ENCODE measurements at places on chromosomes 16 and 17.

- DNase-seq = peak; percentile 19
These were observed 27.0 kb downstream of the CDIP1 start for GRCh38 chr16:4511441-4512082.

DNA sequence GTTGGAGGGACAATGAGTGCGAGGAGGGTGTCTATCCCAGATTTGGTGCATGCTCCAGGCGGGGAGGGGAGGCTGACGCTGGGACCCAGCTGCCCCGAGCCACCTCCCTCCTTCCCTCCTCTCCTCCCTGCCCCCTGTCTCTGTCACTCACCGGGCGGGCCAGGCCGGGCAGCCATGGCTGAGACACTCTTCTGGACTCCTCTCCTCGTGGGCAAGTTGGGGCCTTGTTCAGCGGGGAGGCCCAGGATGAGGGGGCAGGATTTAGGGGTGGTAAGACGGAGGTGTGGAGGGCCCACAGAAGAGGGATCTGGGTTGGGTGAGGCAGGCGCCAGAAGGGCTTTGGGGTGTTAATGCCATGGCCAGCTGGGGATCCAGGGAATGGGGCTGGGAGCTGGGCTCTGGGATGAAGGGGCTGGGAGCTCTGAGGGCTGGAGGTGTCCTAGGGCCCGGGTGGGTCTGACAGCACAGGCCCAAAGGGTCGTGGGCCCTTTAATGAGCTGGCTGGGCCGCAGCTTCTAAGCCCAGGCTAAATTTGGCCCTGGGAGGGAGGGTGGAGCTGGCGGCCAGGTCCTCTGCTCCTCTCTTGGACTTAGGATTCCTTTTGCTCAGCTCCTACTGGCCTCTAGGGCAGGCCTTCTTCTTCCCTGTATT, at the start of gene SGCA:
Gene SGCA (plus strand): TSS at position 139 of the 651 bp plus-strand sequence. CDS start 36 bp downstream, at position 175.
- no peak for DNase-seq

DNA sequence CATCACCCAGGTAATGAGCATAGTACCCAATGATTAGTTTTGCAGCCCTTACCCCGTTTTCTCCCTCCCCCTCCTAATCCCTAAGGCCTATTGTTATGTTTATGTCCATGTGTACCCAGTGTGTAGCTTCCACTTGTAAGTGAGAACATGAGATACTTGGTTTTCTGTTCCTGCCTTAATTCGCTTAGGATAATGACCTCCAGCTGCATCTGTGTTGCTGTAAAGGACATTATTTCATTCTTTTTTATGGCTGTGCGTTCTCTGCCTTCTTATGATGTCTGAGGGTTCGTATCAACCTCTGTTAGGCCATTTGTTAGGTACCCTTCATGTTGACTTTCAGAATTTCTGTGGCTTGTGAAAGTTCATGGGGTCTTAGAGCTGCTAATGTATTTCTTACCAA, 31.0 kb downstream of the CTCF start:
- no peak for DNase-seq

DNA sequence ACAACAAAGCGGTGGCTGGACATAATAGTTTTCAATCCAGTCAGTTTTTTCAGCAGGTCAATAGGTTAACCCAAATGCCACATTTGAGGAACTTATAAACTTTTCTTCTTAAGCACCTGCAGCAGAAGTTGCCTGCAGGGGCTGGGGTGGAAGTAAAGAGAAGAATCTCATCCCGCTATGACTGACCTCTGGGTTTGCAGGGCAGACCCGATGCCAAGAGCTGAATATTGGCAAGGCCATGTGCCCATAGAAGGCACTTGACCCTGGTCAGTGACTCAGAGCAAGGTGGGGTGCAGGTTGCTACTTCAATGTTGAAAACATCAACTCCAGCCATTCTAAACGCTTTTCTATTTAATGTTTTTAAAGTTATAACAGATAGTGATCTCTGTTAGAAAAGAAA, 17.9 kb upstream of the SMPD3 start:
- no peak for DNase-seq

GRCh38 chr16:22092143-22092933, at the start of gene VWA3A:
Gene VWA3A, plus strand, starts transcription at chr16:22092541. Its CDS starts 97 bp downstream, at chr16:22092638.
- DNase-seq = no peak

- no peak for DNase-seq
These were observed 120.6 kb downstream of the NPIPB5 start for GRCh38 chr16:22631264-22631663.

DNA sequence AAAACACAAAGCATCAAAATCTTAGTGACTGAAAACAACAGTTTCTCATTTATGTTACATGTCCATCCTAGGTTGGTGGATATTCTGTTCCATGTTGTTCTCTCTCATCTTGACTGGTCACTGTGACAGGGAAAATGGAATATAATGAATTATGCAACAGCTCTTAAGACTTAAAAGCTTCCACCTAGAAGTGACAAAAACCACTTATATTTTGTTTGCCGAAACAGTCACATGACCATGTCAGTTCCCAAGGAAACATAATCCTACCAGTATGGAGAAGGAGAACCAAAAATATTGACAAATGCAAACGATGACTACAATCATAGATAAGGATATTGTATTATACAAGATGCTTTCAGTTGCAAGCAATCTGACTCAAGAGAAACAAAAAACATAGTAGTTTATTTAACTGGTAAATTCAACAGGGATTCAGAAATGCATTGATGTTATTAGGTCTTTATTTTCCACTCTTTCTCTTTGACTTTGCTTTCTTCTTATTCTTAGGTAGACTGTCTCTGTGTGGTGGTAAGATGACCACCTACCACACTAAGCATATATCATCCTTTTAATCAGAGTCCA, 103.8 kb downstream of the SSH2 start:
- DNase-seq = no peak

DNA sequence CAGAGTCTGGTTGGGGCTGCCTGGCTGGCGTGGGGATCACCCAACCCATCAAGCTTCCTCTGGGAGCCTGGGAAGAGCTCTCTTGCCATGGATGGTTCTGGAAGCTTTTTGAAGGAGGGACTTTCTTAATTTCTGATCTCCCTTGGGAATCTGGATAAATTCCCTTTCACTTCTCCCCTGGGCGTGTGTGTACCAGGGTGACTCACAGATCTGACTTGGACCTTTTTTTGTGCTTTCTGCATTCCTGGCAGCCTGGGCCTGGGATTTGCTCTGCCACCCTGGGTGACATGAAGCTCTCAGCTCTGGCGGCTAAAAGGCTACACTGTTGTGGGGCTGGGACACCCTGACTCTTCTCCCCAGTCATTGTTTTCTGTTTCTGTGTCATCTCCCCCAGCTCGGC, 70.1 kb downstream of the ABCC1 start:
- DNase-seq = peak; percentile 66

GRCh38 chr17:10033959-10034358, 128.9 kb upstream of the RCVRN start:
- DNase-seq = no peak

DNA sequence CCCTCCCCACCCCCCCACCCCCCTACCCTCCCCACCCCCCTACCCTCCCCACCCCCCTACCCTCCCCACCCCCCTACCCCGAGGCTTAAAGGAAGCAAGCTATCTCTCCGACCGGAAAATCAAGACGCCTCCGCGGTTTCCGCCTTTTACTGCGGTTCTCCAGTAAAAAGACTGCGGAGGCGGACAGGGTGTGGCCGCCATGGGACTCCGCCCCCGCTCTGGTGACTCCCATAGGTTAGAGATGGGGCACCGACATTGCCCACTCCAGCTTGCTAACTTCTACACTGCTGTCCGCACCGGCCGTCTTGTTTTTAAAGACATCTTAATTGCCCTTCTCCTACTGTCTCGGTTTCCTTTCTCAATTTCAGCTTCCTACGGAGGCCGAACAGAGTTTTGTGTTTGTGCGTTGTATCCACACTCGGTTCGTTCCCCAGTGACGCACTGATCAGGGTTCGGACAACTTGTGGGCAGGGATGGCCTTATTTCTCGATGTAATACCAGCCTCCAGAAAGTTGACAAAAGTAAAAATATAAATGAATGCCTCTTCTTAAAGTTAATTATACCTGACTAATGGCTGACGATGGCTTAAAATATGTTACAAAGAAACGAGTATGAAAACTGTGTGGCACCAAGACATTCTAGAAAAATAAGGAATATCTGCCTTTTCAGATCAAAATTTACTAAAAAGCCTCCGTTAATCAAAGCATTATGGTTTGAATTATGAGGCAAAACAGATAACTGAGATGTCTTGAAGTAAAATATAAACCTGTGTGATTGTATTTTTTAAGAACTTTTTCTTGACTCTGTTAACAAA, 1.1 kb upstream of the ZNF200 start:
- DNase-seq = peak; percentile 85

DNA sequence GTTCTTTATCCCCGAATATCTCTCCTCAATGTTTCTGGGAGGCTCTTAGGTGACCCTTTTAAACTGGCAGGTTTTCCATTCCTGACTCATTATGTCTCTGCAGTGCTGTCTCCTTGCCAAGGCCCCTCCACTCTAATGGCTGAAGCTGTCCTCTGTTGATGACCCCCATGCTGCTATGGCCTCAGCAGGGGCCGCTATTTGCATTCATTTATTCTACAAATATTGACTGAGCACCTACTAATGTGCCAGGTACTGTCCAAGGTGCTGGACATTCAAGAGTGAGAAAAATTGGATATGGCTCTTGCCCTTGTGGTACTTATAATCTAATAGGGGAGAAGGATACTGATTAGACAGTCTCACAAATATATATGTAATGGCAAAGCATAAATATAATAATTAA, 55.4 kb downstream of the GP2 start:
- DNase-seq = no peak

DNA sequence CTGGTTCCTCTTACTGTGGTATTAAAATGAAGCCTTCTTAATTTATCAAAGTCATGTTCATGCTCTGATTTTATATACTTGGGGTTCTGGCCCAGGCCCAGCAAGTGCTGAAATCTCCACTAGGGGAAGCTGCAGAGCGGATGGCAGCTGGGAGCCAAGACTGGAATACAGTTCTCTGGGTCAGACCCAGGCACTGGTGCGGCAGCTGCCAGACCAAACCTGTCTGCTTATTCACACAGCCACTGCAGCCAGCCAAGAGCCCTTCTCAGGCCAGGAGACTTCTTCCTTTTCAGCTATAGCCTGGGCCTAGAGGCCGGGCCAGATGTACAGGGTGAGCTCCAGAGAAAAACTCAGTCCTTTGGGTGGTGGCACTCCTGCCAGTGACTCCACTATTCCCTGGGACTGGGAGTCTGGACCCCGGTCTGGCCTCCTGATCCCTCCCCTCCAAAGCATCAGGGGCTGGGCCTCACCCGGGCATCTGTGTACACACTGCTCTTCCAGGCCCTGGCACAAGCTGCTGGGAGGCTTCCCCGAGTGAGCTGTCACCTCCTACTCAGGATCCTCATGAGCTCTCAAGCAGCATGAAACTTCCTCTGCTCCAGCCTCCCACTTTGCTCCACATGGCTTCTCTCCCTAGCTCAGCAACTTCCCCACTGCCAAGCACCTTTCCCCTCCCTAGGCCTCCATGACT, 24.4 kb downstream of the ATP6V0D1 start:
- DNase-seq = no peak

GRCh38 chr17:907725-908124, 71.9 kb downstream of the NXN start:
- no peak for DNase-seq

- DNase-seq = no peak
These were observed 259.9 kb downstream of the MRTFB start for GRCh38 chr16:14331020-14331419.

- DNase-seq = peak; percentile 48
These were observed 31.6 kb upstream of the BCAS3 start for GRCh38 chr17:60645918-60646523.

- DNase-seq = no peak
These were observed 154.7 kb downstream of the C16orf78 start for GRCh38 chr16:49528060-49528865.

- peak; percentile 29 for DNase-seq
These were observed 3.5 kb downstream of the LIMD2 start for GRCh38 chr17:63696381-63696961.

GRCh38 chr16:28059841-28060575, 3.5 kb downstream of the GSG1L start:
- DNase-seq = no peak

DNA sequence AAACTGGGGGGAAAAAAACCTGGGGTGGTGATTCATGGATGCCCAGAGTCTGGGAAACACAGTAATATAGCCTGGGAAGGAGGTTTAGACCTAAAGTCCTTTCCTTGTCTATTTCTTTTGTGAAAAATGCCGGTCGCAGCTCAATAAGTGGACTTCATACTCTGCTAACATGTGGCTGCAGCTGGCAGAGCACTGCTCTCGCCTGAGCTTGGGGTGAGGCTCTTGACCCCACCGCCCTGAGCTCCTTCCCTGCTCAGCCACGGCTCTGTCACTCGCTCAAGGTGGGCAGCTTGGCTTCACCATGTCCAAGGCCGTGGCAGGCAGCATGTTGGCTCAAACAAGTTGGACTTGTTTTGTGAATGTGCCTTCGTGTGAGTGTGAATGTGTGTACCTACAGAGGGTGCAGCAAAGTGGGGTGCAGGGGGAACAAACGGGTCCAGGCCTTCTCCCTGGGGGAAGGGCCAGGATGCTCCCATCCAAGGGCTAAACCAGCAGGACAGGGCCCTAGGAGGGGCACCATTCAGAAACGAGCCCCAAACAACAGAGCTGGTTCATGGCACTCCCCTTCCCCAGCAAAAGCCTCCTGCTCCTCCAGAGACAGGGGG, 4.9 kb downstream of the FA2H start:
- no peak for DNase-seq

GRCh38 chr17:73749337-73749823, 105.1 kb upstream of the SDK2 start:
- no peak for DNase-seq

DNA sequence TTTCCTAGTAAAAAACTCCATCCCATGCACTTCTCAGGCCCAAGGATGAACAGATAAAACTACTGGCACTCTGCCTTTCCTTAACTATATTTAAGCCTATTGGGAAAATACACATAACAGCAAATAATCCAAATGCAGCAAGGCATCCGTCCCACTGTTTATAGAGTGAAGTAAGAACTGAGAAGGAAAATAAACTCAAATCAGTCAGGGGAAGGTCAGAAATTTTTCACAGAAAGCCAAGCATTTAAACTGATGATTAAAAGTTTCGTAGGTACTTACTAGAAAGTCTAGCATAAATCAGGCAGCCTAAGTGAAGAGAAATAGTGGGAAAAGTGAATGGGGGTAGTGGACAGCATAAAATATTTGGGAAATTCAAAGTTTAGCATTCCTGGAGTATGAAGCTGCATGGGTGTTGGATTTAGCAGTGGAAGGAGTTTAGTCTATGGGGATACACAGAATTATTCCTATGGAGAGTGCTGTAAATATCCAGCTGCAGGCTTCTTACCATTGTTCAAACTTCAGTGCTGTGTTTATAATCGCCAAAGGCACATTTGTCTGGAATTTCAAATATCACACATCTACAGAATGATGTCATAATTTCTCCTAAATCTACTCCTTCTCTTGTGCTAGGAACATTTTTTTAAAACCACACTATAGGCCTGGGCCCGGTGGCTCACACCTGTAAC, 1131.0 kb upstream of the GOT2 start:
- no peak for DNase-seq

DNA sequence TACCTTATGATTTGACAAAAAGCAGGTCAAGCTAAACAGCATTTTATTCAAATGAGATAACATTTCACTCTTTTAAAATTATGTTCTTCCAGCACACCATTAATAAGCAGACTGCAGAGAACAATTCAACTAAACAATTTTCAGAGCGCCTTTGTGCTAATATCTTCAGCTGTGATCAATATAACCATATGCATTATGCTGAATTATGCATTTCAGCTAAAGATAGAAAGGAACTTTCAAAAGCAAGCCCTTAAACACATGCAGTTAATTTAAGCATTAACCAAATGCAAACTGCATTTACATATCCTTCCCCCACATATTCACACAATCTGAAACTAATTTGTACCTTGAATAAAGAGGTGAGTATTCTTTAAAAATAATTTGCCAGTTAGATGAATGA, 41.6 kb downstream of the RPGRIP1L start:
- no peak for DNase-seq

Data from COLO829 (cell line).